ENCODE measurements at places on chromosomes 1 and 21.

DNA sequence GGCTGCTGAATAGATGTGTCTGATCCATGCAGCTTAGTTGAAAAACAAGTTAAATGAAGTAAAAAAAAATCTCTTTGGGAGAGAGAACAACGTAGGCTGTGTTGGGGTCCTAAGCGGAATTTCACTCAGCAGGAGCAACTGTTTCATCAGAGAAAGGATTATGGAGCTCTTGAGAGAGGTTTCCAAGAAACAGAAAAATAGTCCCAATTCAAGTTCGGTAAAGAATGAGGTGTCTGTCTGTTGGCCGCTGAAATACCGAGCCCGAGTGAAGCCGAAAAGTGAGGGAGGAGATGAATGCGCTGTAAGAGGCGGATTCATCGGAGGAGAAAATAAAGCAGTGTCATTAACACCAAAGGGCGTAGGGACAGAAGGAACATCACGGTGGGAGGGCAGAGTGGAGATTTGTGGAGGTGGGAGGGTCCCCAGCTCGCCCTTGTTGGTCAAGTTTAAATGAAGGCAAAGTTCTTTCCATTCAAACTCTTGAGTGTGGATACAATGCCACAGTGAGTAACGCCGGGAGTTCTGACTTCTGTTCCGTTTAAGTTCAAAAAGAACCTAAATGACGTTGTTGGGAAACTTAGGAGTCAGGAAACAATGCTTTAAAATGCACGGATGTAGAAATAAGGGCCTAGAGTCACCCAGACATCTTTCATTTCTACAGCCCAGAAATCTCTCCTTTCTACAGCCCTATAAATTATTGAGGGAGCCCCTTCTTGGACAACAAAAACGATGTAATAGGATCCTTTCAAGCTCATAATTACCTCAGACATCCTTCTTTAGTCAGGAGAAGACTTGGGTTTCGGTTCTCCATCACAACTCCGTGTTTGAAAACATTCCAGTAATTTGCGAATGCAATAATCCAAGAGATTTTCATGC lies 15.6 kb upstream of the SLC45A1 start:
- no peak for DNase-seq

GRCh38 chr1:88985032-88985431 lies 7.4 kb downstream of the KYAT3 start:
- DNase-seq: peak; percentile 39

DNA sequence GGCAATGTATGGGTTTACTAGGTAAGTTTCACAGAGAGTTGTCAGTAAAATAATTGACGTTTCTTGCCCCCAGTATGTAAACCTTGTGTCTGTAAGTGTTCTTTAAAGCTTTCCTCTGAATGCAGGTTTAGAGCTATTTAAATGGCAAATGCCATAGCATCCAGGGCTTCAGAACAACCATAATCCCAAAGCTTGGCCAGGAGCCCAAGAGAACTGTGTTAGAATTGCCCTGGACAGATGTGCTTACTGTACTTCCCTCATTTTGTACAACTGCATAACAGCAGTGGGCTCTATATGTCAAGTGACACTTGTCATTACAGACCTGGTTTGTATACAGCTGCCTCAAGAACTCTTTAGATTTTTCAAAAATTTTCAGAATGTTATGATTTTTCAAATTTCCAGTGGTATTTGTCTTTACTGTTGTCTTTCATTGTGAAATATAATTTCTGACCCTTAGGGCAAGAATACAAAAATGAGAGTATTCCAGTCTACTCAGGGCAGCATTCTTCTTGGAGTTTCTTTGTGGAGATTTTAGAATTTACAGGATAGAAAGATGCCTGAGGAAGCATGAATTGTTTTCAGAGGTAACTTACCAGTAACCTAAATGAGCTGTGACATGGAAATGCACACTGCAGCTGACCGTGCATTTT lies 136.9 kb upstream of the L1TD1 start:
- DNase-seq: no peak

DNA sequence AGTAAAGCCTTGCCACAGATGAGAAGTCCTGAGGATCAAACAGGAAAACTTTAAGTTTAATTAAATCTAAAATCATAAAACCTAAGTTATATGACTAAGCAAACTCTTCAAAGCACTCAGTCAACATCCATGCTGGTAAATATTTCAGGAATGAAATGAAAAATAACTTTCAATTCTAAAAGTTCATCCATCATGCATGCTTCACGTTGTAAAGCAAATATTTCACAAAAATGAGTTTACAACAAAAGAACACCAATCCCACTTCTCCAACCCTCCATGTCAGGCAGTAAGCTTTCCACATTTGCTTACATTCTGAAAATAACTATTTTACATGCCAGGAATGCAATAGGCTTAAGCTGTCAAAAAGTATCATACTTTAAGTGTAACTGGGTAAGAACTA lies 16.8 kb downstream of the APP start:
- DNase-seq: no peak

- DNase-seq: no peak
Measured at GRCh38 chr1:3787349-3787715, 9.0 kb downstream of the LRRC47 start.

DNA sequence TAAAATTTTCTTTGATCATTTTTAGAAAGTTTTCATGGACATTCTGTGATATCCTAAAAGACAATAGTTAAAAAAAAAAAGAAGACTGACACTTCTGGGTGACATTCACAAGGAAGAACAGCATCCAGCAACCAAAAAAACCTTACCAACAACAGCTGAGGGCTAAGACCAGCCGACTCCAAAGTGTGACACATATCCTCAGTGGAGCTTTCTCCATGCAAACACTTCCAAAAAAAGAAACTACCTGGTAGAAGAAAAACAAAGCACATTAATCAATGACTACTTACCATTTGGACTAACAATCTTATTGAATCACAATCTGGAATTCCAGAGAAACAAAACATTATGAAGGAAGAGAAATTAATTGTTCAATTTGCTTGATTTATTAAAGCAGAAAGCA lies 88.2 kb downstream of the IARS2 start:
- DNase-seq: no peak

- DNase-seq: no peak
Measured at GRCh38 chr1:154578058-154578418, 10.5 kb downstream of the CHRNB2 start.

DNA sequence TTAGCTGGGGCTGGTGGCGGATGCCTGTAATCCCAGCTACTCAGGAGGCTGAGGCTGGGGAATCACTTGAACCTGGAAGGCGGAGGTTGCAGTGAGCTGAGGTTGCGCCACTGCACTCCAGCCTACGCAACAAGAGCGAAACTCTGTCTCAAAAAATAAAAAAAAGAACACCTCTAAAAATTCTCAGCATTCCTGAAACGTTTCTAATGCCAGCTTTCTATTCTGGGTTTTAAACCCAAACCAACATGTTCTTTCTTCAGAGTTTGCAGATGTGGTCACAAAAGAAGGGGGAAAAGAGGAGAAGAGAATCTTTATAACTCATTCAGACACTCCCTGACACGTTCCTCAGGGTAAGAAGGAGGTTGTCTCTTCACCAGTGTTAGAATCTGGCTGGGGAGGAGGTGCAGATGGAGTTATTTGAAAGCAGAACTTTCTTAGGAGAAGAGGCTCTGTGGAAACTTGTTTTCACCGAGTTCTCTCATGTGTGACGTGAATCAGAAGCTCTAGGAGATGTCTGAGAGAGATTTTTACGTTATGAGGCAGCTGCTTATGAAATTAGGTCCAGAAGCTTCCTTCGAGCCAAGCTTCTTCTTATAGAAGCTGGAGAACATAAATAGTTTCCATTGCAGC lies 17.8 kb upstream of the CNR2 start:
- no peak for DNase-seq

- peak; percentile 44 for DNase-seq
Measured at GRCh38 chr1:150564051-150564991, 15.1 kb downstream of the MCL1 start.

GRCh38 chr1:43298055-43298454 lies 2.7 kb upstream of the TIE1 start:
- DNase-seq: no peak

GRCh38 chr1:59005491-59006288 lies 221.8 kb upstream of the JUN start:
- peak; percentile 14 for DNase-seq

DNA sequence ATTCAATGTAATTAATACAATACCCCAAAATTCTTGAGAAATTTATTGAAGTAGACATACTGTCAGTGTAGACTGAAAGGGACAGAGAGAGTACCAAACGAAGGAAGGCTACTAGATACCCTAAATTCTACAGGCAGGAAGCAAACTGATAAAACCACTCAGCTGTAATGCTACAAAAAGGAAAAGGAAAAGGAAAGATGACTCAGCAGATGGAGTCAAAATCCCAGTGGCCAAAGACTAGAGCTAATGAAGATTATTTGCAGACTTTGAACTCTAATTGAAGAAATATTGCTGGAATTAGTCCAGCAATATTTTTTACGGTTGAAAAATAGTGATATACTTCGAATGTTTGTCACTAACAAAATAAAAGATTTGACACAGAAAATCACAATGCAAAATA lies 671.9 kb downstream of the BRINP3 start:
- no peak for DNase-seq

GRCh38 chr1:240474133-240474614 lies 137.8 kb downstream of the GREM2 start:
- DNase-seq: no peak

DNA sequence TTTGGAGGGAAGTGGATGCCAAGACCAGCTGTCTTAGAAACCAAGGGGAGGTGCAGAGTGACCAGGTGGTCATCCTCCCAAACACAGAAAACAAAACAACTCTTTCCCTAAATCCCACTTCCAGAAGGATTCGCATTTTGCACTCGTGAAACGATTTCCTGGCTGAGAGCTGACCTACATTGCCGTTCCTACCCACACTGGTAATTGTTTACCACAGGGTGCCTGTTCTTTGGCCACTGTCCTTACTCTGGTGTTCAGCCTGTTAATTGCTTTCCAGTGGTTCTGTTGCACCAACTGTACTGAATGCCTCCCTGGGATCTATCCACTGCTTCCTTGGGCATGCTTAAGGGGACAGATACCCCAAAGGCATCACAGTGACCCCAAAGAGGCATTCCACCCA lies 23.2 kb upstream of the PLA2G2C start:
- DNase-seq: no peak

All from hematopoietic multipotent progenitor cell treated with erythropoietin and hydrocortisone succinate and interleukin-3 and kit ligand, for 6 days (in vitro differentiated cells).